ENCODE measurements at places on chromosomes 1 and 21.

DNA sequence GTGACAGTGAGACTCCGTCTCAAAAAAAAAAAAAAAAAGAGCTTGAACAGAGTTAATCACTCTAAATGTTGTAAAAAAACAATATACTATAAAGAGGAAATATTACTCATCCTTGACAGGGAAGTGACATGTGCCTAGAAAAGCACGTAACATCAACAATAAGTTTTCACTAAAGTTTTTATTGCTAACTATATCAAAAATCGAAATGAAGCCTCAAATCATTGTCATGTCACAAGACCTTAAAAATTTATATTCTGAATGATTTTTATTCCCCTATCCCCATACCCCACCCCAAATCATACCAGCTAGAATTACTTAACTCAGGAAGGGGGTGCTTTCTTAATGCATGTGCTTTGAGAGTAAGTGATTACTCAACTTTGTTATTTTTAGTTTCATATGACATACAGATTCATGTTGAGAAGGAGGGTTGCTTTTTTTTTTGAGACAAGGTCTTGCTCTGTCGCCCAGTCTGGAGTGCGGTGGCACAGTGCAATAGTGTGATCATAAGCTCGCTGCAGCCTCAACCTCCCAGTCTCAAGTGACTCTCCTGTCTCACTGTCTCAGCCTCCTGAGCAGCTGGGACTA lies 53.6 kb upstream of the MUTYH start:
- DNase-seq = no peak

GRCh38 chr1:62530516-62531154 lies 66.7 kb upstream of the ANGPTL3 start:
- DNase-seq = peak; percentile 36

DNA sequence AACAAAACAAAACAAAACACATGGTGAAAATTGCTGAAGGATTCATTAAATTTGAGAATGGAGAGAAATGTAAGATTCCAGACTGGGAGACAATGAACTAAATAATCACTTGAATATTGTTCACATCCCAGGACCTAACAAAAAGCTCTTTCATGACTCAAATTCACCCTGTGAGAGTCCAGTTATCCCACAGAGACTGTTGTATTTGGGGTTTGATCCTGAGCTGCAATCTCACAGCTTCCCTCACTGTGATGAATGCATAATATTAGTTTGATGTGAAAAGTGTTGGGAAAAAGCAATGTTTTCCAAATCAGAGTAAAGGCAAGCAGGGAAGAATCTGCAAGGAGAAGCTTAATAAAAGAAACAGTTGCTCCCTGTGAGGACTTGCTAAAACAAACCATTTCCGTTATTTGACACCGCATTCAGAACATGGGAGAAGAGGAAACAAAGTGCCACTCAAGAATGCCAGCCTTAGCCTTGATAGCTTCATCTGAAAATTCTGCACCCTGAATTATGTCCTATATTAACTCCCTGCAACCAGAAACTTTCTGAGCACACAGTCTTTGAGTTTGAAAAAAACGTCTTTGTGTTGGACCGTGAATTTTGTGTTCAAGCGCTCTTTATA lies 208.8 kb downstream of the DAB1 start:
- DNase-seq = no peak

DNA sequence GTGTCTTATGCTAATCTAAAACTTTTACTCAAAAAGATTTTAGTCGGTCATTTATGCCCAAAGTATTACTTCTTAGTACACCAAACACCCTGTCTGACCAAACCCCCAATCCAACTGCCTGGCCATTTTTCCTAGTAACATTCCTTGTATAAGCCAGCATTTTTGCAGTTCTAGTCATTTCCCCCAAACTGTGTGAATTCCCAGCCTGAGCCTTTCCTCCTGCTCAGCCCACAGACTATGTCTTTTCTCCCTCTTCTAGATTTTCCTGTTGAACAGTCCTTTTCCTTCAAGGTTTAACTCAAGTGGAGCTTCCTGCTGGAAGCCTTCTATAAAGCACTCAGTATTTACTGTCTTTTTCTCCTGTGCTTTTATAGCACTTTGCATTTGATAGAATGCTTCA lies 843.8 kb downstream of the USP25 start:
- DNase-seq = no peak

- no peak for DNase-seq
These were observed 36.3 kb upstream of the RCC2 start for GRCh38 chr1:17475752-17476151.

GRCh38 chr1:245306628-245307410 lies 152.0 kb downstream of the KIF26B start:
- no peak for DNase-seq

DNA sequence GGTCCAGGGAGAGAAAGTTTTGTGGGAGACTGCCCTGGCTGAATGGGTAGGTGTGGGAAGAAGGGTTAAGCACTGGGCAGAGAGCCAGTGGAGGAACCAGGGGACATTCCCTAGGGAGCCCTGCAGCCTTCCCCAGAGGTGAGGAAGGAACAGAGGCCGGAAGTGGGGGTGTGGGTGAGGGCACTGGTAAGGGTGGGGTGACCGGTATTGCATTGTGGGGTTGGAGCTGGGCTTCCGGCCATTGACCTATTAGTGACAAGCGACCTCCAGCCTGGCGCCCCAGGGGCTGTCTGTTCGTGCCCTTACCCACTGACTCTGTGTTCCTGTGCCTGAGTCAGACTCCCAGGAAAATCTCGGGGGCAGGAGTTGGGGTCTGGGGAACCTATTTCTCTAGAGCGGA lies 3.5 kb upstream of the TSPAN1 start:
- DNase-seq = no peak

DNA sequence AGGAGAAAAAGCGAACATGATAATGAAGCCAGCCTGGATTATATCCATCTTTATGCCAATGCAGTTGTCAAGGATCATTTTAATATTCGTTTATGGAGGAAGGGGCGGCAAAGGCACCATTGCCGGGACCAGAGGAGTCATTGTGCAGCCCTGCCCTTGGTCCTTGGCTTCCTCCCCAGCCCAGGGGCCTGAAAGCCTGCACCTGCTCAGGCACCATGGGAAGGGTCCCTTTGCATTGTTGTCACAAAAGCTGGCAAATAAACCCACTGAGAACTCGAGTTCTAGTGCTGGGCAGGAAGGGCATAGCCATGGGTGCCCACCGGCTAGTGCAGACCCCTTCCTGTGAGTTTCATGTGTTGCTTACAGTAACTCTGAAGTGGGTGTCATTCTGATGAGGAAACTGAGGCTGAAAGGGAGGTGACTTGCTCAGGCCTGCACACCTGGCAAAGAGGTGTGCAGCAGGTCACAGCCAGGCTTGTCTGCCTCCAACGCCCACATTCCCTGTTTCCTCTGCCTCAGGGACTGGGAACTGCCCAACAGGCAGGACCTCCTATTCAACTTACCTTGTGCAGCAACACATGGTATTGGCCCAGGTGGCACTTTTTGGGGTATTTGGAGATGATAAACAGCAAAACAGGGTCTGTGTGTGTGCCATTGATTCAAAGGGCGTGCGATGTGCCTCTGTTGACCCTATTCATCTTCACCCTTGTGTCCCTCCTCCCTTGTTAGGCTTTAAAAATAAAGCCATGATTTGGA lies 84.6 kb downstream of the MAN1C1 start:
- DNase-seq = no peak

GRCh38 chr1:184222652-184223052 lies 164.2 kb upstream of the C1orf21 start:
- DNase-seq = no peak

DNA sequence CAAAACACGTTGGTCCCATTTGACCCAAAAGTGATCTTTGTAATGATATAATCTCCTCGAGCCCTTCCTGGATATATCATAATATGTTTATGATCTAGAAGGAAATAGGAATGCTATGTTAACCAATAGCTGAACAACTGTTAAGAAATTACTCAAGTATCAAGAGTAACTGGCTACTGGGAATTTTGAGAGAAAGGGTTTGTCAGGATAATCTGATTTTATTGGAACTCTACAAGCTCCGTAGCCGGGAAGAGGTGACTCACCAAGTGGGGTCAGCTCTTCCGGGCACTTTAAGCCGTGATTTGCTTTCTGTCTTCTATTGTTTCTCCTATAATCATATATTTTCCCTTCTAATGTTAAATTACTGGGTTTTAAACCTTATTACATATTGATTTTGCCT lies 250.5 kb upstream of the POGK start:
- DNase-seq = no peak

DNA sequence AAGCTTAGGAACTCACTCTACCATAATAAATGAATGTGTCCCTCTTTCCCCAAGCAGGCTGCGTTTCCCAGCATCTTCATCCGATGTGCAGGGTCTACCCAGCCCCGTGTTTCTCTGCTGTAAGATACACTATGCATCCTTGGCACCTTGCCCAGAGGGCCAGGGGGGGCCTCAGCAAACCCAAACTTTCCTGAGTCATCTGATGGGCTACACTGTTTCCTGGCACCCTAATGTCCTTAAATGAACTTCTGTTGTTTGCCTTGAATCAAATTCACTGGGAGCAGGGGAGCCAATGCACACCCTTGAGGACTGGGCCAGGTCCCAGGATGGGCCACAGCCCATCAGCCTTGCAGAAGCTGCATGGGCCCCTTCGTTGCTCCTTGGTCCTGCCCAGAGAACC lies 145.5 kb downstream of the IGSF21 start:
- DNase-seq = no peak

DNA sequence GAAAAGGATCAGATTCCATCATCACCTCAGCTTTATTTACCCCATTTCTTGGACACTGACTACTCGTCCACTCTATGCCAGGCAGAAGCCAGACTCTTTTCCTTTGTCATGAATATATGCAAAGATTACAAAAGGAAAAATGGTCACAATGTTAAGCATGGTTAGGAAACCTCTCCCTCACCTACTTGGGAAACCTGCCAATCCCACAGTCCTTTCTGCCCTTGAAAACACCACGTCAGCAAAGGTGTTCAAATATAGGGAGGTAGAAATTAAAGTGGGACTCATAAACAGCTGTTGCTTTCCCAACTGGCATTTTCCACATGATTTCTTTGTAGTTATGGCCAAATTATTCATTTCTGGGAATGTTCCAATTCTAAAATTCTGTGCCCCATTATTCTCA lies 16.2 kb upstream of the ATP13A2 start:
- DNase-seq = no peak

DNA sequence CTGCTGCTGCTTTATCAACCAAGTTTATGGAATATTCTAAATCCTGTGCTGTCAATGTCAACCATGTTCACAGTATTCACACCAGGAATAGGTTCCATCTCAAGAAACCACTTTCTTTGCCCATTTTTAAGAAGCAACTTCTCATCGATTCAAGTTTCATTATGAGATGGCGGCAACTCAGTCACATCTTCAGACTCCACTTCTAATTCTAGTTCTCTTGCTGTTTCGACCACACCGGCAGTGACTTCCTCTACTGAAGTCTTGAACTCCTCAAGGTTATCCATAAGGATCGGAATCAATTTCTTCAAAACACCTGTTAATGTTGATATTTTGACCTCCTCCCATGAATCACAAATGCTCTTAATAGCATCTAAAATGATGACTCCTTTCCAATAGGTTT lies 39.7 kb upstream of the IFNLR1 start:
- no peak for DNase-seq

DNA sequence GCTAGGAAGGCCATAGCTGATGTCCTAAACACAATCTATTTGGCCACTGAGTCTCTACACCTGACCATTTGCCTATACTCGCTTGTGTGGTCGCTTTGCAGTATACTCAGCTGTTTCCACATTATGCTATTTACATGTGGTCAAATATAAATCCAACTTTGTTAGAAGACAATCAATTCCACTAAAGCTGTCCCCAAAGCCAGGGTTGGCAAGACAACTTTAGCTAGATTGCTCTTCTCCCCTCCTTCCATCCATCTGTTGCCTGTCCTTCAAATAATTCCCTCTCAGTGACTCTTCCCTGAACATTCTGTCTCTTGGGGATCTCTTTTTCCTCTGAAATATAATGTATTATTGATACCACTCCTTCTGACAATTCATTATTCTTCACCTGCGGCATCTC lies 30.1 kb downstream of the AVPR1B start:
- no peak for DNase-seq

GRCh38 chr1:8716238-8716637 lies 101.2 kb downstream of the RERE start:
- DNase-seq = no peak

Measured in right hindlimb (tissue), 1 donor.